ENCODE measurements at places on chromosomes 4 and X.

DNA sequence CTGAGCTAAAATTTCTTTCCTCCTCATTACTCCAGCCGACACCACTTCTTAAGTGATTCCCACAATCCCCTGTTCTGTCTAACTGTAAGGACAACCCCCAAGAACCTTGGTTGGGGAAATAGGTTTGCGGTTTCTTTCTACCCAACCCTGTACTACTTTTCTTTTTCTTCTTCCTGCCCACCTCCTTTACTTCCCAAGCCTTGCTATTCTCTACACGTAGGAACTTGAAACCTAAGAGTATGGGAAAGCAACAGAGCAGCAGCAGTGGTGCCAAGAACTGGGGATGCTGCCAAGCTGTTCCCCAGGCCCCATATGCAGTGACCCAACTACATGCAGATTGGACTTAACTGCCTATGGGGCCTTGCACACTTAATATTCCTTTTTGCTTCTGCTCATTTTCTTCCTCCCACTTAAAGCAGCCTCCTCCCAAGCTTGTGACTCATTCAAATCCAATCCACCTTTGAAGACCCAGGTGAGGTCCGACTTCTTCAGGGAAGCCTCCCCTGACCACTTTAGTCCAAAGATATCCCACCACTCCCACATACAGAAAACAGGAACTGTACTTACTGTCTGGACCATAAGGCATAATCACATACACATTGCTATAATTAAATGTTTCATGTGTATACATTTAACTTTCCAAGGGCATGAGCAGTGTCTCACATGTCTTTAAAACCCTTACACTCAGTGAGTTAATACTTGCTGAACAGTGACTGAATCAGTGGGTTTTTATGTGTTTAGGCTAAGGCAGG, 1.7 kb downstream of the FAM120C start:
- DNase-seq, result peak; percentile 15

DNA sequence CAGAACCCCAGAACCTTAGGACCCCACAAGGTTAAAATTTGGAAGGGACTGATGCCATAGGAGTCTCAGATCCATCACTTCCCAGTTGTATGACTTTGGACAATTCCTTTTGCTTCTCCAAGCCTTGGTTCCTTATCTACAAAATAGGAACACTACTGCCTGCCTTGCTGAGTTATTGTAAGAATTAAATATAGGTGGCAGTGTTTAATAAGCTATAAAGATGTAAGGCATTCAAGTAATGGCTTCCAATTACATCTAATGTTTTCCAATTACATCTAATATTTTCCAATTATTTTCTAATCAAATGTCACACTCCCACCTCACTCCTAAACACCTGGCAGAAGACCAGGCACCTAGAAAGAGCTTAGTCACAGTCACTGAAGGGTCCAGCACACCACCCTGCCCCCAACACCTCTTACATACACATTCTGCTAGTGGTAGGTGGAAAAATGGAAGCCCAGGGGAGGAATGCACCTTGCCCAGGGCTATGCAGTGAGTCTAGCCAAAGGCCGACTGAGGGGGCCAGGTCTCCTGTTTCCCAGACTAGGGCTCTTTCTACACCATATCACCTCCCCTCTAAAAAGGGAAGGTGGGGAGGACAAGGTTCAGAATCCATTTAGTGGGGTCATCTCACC, 24.5 kb upstream of the KDM5C start:
- no peak for DNase-seq

GRCh38 chr4:95107004-95107403, 349.2 kb downstream of the BMPR1B start:
- DNase-seq, result no peak

- no peak for DNase-seq
These were observed 57.4 kb upstream of the CLCN4 start for GRCh38 chrX:10099411-10099810.

DNA sequence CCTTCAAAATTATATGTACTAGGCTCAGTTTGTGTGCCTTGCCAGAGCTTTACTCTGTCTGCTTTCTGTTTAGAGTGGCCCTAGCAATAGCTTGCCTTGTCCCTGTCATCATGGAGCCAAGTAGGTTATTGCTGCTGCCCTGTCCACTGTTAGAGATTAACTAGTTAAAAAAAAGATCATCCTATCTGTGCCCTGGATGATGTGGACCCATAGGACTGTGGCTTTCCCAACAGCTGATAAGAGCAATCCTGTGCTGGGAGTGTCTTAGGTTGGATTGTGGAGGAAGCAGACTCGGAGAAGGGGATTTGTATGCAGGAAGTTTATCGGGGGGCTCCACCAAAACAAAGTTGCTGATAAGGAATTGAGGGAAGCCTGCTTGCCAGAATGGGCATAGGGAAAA, 23.8 kb downstream of the PPP1R2C start:
- no peak for DNase-seq

DNA sequence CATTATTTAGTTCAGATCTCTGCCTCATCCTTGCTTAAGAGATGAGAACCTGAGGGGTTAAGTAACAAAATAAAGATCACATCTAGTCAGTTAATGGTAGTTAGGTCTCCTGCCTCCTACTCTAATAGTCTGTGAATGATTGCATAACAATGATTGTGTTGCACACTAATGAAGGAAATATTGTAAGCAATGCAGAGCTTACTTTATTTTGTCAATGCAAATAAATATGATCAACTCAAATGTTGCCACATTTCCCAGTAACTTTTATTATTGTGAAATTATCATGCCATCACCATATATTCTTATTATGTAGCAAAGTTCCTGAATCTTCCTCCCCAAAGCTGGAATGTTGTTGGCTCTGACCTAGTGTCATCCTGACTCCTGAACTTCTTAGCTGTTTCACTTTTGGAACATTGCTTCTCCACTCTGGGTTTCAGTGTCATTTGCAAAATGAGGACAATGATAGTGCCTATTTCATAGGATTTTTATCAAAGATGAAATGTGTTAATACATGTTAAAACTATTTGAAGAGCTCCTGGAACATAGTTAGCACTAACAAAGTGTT, 17.0 kb upstream of the GABRA4 start:
- DNase-seq, result no peak

- DNase-seq, result no peak
These were observed 495.1 kb upstream of the FRG1 start for GRCh38 chr4:189445613-189446012.

- DNase-seq, result no peak
These were observed 996.4 kb downstream of the C4orf33 start for GRCh38 chr4:130092187-130093015.

GRCh38 chr4:38609614-38610013, 54.4 kb upstream of the KLF3 start:
- no peak for DNase-seq

GRCh38 chr4:67869580-67870190, 14.1 kb downstream of the TMPRSS11D start:
- peak; percentile 72 for DNase-seq

DNA sequence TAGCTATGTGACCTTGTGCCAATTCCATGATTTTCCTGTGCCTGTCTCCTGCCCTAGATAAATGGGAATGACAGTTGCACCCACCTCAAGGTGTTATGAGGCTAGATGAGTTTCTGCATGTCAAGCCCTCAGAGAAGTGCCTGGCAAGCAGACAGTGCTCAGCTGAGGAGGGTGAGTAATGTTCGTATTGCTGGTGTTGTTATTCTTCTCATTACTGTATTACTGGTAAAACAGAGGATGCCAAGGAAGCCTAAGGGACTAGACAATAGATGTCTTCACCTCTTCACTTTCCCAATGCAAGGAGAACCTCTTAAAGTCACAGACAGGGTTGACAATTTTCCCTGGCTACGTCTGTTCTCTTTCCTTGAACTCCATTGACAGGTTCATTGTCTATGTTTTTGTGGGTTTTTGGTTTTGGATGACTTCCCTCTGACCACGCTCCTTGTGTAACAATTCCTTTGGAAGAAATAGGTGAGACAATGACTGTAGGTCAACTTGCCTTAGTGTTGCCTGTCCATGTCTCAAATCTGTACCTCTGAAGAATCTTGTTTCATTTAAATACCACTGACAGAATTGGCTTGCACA, 19.2 kb downstream of the ETDC start:
- no peak for DNase-seq

GRCh38 chr4:188854436-188854835, 715.2 kb downstream of the TRIML1 start:
- DNase-seq, result no peak

DNA sequence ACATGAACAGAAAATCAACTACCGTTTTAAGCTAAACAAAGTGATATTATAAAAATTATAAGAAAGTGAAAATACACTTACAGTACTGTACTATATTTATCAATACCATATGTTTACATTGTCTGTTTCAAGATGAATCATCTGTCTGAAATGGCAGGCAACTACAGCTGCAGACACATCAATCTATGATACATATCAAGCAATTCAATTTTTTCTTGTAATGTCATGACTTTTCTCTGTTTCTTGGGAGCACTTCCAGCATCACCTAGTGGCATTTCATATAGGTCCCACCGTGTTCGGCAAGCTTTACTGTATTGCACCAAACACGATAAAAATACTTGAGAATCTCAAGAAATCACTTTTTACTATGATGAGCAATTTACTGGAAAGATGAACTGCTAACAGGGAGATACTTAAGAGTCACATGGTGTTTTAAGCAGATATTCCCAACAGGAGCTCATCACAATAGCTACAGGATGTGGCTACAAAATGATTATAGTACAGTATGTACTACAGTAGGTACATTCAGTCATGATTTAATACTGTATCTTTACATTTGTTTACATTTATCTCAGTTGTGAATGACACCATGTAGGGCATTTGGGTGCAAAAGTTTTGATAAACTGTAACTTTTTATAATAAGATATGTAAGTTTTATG, 207.4 kb downstream of the ADAM29 start:
- no peak for DNase-seq

GRCh38 chrX:69021141-69021960, 143.9 kb downstream of the PJA1 start:
- peak; percentile 87 for DNase-seq

- no peak for DNase-seq
These were observed 396.6 kb upstream of the RPS6KA3 start for GRCh38 chrX:20663336-20663735.

DNA sequence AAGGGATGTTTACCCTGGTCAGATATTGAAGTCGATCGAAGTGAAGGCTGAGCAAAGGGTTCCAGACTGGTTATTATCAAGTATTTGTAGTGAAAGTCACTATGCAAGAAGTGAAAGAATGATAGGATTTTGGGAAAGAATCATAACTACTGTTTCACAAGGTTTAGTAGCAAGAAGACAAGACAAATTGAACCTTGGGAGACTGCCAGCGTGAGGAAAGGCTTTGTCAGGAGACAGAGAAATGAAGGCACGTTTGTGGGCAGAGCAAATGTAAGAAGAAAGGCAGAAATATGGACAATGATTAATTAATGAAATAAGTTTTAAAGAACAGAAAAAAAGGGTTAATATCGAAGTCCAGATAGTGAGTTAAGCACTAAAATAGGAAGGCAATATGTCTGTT, 456.8 kb downstream of the TRIML1 start:
- DNase-seq, result no peak

DNA sequence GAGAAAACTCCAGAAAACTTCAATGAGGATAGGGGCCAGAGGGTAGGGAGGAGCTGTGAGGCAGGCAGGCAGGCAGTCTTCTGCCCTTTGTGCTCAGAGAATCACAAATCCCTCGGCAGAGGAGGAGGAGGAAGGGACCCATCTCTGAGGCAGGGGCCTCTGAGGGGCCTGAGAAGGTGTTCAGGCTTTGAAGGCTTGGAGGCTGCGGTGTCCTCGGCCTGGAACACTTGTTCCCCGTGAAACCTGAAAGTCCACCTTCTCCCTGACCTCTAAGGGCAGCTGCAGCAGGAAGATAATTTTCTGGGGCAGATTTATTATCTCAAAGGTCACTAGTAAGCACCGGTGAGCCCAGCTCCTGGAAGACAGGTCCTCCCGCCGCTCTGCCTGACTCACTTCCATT, 200.3 kb upstream of the BCOR start:
- DNase-seq, result no peak

DNA sequence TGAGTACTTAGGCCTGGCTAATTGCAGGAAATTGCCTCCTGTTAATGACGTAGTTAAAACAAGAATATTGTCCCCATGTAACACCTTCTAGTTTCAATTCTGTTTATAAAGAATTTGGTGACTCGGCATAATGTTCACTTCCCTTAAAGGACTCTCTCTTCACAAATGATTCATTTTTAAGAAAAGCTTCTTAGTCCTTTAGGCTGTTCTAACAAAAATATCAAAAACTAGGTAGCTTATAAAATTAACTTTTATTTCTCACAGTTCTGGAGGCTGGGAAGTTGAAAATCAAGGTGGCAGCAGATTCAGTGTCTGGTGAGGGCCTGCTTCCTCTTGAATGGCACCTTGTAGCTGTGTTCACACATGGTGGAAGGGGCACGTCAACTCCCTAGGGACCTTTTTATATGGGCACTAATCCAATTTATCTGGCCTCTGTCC, 23.8 kb downstream of the COL25A1 start:
- DNase-seq, result no peak

- DNase-seq, result no peak
These were observed 54.6 kb upstream of the PARM1 start for GRCh38 chr4:74878323-74878722.

GRCh38 chr4:165299399-165300060, 27.9 kb upstream of the MSMO1 start:
- peak; percentile 89 for DNase-seq

GRCh38 chrX:111445485-111445884, 33.5 kb upstream of the DCX start:
- peak; percentile 84 for DNase-seq

GRCh38 chr4:83009529-83009928, 1.1 kb downstream of the LIN54 start:
- no peak for DNase-seq

DNA sequence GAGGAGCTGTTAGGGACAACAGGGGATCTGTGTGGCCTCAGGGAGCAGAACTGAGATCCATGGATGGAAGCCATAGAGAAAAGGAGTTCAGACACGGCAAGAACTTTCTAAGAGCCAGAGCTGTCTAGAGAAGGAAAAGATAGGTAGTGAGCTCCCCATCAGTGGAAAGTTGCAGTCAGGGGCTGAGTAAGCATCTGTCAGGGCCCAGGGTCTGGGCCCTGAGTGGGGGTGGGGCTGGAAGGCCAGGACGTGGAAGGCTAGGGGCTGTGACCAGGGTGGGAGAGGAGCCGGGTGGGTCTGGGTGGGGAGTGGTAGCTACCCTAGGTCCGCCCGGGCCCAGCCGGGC, 324 bp upstream of the MSN start:
- no peak for DNase-seq

DNA sequence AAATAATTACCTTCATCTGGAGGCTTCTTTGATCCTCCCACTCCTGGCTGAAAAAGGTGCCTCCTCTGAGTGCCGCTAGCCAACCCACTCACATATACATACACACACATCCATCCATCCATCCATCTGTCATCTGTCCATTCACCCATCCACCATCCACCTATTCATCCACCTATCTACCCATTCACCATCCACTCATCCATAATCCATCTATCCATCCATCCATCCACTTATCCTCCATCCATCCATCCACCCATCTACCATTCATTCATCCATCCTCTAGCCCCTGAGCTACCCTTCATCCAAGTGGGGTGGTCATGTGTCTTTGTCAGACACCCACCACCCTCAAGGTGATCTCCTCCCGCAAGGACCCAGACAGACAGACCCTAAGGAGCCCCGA, 181.5 kb upstream of the PSAPL1 start:
- no peak for DNase-seq

GRCh38 chr4:66071911-66072310, 401.6 kb upstream of the EPHA5 start:
- DNase-seq, result no peak
